Renal cortex interstitium (tissue), 15 donors: ENCODE measurements at places on chromosomes 3 and 15.

DNA sequence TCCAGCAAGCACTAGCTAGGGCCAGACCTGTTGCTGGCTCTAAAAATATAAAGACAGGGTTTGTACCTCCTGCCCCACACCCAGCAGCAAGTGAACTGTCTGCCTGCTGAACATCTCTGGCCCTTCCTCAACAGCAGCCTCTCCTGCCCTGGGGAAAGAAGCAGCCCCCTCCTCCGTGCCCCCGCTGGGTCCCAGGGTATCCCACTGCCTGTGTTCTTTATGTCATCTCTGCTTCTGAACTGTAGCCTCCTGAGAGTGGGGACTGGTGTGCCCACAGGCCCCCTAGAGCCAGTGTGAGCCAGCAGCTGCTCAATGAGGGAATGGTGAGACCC lies 54.5 kb downstream of the ACAD9 start:
- no peak for DNase-seq

DNA sequence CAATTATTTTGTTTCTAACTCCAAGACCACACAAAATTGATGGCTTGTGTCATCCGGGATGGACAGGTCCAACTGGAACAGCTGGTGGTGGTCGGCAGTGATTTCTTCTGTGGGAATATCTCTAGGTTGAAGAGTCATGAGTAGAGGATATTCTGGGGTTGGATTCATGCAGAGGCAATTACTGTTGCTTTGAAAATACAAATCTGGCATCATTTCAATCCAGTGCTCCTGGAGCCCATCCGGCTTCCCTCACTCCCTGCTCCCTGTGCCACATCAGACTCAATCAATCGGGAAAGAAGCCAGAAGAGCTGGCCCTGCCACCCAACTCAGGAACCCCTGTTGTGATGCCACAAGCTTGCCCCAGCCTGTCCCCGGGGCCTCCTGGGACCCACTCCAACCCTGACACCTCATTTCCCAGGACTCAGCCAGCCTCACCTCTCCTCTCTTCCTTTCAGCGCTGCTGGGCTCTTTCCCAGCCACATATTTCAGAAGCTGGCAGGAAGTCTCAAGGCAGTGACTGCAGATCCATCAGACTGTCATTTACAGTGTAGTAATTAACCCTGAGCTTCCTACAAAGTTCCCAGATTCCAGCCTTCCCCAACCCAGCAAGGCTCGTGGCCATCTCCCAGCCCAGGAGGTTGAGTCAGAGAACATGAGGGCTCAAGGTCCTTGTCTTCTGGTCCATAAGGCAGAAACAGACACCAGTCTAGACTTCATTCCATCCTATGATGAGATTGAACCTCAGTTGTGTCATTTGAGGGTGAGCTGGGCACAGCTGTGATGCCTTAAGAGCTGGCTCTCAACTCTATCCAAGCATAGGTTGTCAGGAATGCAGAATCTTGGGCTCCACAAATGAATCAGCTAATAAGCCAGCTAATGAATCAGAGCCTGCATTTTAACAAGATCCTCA lies 114.0 kb downstream of the FAM174B start:
- no peak for DNase-seq

- DNase-seq: peak; percentile 12
Measured at GRCh38 chr15:55774113-55774970, 31.4 kb upstream of the PRTG start.

GRCh38 chr3:156388497-156389448 lies 166.1 kb downstream of the SSR3 start:
- no peak for DNase-seq

GRCh38 chr3:66113542-66113941 lies 74.8 kb upstream of the MAGI1 start:
- DNase-seq: no peak

GRCh38 chr3:42803414-42804105 lies 730 bp downstream of the HIGD1A start:
- no peak for DNase-seq

GRCh38 chr15:56215769-56216168 lies 27.9 kb downstream of the RFX7 start:
- no peak for DNase-seq

GRCh38 chr3:122581622-122582021 lies 4.2 kb downstream of the PARP15 start:
- no peak for DNase-seq

DNA sequence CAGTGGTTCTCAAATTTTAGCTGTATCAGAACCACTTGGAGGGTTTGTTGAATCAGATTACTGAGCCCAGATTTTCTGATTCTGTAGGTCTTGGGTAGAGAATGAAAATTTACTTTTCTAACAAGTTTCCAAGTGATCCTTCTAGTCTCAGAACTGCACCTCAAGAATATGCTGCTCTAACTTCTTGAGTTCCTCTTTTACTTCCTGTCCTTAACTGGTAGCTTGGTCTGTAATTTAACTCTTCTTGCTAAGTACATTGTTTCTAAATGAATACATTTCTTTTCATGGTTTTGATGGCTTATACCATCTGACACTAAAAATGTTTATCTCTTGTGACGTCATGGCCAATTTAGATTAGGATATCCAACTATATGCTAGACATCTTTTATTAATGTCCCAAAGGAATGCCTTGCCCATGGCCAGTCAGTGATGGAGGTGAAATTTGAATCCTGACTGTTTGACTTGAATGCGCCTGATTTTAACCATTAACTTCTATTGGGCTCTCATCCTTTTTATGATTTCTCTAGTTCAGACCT lies 262.6 kb upstream of the NAALADL2 start:
- DNase-seq: no peak

DNA sequence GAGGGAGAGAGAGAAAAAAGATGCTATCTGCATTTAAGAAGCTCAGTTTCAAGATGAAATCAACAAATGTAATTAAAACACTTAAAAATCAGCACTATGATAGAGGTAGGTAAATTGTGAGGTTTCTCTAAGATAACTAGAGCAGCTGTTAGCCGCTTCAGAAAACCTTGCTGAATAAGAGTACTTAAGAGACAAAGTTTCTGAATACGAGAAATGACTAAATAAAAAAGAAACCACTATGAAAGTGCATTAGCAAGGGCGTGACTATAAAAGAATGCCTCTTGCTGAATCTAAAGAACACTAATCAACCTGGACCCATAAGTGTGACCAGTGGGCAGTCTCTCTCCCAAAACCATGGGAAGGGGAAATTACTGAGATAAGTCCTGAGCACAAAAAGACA lies 41.8 kb downstream of the IQCB1 start:
- DNase-seq: no peak

DNA sequence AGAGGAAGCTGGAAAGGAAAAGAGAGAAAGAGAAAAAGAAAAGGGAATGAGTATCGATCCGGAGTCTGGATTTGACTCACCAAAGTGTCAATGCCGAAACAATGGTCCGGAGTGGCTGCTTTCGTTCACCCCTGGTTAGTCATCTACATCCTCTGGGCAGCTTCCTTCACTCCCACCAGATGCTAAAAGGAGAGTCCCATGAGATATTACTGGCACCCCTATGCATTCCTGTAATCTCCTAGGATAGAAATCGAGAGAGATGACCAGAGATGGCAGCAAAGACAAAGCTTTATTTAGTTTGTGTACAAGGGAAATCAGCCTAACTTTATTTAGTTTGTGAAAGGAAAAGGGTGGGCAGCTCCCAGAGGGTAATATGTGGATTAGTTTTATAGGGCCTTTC lies 622.2 kb downstream of the ZPLD1 start:
- DNase-seq: no peak

DNA sequence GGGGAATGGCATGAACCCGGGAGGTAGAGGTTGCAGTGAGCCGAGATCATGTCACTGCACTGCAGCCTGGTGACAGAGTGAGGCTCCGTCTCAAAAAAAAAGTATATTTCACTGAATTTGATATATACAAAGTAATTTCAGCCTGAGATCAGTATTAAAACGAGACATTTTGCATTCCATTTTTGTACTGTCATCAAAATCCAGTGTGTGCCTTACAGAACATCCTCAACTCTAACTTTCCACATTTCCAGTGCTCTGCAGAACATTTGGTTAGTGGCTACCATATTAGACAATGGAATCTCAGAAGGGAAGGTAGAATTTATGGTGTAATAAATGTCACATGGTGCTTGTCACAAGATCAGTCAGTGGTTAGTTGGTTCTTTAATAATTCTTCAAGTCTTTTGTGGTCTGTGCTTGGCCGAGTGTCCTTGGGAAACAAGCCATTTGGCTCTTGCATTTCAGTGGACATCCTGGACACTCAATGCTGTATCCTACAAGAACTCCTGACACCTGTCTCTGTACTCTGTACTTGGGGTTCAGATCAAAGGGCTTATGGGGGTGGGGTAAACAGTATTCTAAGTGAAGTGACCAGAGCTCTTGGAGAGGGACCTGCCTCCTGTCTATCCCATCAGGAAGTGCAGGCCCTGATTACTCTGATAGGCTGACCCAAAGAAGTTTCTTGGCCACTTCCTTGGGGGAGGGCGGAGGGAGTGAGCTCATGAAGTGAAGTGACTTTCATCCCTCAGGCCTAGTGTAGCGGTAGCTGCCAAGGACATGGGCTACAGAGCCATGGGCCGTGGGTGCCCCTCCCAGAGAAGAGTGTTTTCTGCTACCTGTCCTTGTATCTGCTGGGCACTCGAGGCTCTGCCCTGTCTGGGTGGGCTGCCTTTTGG lies 3.7 kb downstream of the ACVR2B start:
- DNase-seq: no peak

DNA sequence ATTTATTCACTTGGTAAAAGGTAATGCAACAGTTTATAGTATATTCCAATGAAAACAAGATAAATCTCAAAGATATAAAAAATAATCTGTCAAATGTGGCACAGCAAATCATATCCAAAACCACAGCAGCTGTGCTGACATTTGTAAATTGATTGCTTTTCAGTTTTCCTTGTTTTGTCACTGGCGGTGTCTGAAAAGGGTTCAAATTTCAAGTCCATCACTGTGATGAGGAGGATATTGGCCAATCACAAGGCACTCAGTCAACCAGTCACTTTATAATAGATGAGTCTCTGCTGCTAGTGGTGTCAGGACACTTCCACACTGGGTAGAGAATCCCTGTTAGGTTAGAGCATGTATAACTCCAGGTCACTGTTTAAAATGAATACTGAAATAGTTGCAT lies 154.8 kb downstream of the SLC9A9 start:
- no peak for DNase-seq

GRCh38 chr3:356952-357351 lies 160.4 kb downstream of the CHL1 start:
- peak; percentile 61 for DNase-seq

- no peak for DNase-seq
Measured at GRCh38 chr3:32450426-32450825, 52.2 kb downstream of the CMTM6 start.

DNA sequence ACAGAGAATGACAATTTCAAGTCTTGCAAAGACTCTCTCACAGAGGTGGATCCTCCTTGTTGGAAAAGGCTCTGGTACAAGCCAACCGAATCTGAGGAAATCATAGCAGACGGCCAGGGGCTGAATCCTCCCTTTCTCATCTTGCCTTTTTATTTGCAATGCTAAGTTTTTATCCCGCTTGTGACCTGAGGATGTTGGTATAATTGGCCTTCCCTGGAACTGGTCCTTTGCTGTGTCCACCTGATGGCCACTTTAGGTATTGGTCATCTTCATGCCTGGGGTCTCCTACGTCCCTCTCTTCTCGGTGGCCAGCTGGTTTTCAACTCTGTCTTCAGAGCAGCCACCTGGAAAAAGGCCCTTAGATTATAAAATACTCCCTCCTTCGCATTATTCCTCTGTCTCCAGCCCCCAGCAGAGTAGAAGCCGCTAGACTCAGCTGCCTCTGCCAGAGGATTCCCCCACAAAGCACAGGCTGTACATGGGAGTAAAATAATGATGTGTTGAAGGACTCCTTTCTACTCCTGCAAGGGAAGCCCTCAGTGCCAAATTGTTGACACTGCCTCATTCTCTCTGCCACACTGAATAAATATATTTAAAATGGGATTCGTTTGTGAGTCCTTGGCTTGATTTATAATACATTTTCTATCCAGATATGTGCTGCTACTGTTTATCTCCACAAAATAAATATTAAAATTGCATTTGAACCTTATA lies 208.9 kb upstream of the CFAP20DC start:
- no peak for DNase-seq

DNA sequence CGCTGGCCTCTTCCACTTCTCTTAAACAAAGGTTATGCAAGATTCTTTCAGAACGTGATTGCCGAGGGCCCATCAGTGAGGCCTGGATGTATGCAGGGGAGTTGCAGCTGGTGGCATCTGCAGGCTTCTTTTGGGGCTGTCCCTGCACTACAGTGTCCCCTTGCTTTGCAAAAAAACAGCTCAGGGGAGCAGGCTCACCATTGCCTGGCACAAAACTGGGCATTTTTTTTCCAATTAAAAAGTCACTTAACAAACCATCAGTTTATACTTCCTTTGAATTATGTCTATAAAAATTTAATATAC lies 148.6 kb downstream of the ATP10A start:
- DNase-seq: no peak

DNA sequence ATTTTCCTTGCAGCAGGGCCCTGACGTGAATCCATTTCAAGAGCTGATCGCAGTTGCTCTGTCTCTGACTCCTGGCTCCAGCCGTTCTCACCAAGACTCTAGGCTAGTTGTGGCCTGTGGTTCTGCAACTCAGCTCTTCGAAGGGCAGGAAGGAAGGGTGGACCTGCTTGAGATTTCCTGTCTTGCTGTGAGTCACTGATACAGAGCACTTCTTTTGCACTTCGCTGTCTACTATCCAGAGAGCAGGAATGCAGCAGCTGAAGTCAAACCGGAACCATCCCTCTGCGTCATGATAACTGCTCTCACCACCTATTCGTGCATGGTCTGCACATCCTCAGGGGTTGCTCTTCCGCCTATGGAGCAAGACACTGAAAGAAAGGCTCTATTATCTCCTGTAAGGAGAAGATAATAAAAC lies 59.7 kb downstream of the RAP2B start:
- no peak for DNase-seq

GRCh38 chr3:178562143-178562946 lies 26.1 kb downstream of the KCNMB2 start:
- DNase-seq: no peak

DNA sequence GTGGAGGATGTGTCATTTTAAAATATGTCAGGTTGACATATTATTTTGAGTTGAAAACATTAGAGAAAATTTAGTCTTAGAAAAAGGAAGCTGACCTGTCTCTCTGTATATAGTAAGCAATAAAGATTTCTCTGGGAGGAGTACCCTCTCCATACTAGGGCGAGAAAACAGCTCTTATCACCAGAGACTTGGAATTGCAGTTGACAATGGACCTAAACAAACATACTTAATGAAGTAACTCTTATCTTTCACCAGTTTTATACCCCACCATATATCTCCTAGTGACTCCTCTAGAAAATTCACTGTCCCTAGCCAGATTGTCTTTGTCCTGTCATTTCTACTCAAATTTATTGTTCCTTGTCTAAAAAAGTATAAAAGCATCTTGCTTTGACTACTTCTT lies 7.2 kb upstream of the GATM start:
- no peak for DNase-seq

GRCh38 chr15:27820722-27821121 lies 278.4 kb downstream of the OCA2 start:
- DNase-seq: no peak
